NK-92 treated with Interleukin-12 subunit alpha and Interleukin-12 subunit beta, amount 100 ng/mL, for 24 hours (cell line): ENCODE measurements at places on chromosomes 5 and 9.

DNA sequence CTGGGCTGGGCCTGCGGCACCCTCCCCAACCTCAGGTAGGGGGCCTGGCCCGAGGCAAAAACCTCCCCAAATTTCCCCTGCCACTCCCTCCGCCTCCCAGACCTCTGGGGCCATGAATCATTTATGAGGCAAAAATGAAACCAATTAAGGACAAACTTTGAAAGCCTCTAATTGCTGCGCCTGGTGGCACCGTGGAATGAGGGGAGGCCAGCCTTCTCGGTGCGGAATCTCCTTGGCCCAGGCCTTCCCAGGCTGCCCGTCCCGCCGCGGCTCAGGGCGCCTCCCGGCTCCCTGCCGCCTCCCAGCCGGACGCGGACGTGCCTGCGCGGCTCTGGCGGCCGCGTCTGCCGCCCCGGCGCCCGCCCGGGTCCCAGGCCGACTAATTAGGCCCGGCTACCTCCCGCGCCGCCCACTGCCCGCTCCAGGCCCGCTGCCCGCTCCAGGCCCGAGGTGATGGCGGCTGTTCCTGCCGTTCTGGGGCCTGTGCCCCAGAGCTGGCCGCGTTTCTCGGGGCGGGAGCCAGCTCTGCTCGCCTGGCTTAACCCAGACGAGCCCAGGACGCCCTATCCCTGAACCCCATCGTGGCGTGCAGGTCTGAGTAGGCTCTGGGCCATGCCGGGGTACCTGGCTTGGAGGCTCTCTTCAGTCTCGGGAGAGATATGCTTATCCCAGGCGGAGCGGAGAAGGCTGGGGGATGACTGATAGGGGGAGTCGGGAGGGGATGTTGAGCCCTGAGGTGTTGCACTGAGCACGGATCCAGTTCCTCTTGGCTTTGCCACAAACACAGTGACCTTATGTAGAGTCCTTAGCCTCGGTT is 20.1 kb downstream of the CXXC5 start:
- peak; percentile 31 for DNase-seq

GRCh38 chr5:180313677-180314505 is 22.0 kb upstream of the MAPK9 start:
- peak; percentile 65 for DNase-seq

DNA sequence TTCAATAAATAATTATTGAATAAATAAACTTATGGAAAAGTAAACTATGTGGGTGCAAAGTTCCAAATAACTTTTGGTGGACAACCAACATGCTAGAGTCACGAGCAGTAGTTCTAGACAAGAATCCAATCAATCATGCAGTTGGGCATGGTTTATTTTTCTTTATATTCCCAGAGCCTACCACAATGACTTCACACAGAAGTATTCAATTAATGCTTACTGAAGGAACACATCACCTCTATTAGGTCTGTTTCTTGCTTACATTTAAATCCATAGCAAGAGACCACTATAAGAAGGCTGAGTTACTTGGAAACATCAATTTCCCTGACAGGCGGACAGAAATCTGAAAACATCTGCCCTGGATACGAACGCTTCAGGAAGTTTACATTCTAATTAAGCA is 214.2 kb downstream of the TMEM232 start:
- no peak for DNase-seq

DNA sequence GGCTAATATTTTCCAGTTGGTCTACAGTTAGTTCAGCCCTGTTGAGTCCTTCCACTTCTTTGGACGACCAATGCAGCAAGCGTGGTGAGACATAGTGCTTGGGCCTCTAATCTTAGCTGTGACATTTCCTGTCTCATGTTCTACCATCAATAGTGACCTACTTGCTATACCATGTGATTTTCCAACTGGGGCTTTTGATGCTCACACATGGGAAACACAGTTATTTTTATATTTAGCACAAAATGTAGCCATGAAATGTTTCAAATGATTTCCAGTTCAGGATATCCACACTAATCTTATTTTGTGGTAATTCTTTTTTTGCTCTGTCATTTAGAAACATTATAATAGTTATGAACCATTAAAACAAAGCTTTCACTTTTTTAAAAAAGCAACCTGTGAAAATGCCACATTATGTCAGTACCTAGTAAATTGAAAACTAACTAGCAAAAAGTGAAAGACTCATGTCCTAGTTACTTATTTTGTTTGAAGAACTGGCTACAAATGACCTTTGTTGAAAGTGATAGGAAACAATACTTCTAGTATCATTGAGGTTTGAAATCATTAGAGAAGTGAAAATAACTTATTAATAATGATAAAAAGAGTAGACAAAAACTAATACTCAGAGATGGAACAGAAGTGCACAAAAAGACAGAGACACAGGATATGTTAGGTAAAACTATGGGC is 18.3 kb downstream of the MARCHF3 start:
- no peak for DNase-seq

GRCh38 chr5:66708368-66708767 is 112.2 kb downstream of the MAST4 start:
- no peak for DNase-seq

DNA sequence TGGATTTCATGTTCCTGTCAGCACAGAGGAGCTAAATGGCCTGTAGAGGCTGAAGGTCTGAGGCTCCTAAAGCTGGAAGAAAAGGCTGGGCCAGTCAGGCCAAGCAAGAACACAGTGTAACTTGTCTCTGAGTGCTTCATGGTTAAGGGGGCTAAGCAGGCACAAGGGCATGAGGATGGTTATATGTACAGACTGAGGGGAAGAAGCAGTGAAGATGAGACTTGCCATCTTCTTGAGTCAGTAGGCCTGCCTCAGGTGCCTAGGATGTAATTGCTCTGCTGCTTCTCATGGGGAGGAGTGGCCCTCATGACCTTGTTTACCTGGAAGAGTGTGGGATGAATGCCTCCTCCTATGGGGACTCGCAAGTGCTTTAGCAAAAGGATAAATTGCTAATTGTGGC is 8.7 kb upstream of the PSMD5 start:
- DNase-seq, result no peak

- DNase-seq, result peak; percentile 61
Observed at GRCh38 chr9:2016408-2017330, 1.5 kb downstream of the SMARCA2 start.

DNA sequence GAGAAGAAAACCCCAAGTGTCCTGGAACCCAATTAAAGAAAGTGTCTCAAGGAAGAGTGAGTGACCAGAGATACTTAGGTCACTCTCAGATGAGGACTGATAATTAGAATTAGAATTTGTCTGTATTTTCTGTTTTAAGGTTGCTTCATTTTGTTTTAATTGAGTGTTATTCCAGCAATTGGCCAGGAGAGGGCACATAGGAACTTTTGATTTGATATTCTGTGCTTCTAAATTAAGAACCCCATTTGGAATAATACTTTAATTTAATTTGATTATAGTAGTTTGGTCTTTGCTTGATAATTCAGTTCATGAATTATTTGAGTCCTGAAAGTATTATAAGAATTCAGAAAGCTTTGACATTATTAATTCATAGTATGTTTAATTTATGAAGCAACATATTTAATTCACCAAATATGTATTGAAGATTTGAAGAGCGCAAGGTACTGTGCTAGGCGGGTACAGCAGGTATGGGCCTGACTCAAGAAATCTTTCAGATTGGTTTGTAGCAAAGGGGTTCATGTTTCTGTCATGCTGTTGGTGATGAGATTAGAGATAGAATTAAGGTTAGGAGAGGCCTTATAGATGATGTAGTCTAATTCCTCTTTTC is 4.9 kb downstream of the MRPL22 start:
- DNase-seq, result no peak

GRCh38 chr9:121322037-121322736 is 47.9 kb downstream of the STOM start:
- no peak for DNase-seq
